Endothelial cell (in vitro differentiated cells): ENCODE measurements at places on chromosomes 7 and 10. TPM values are rescaled to one million over a fixed set of nuclear protein-coding genes. Genes with fewer than 3 reads are reported as not detected.

- DNase-seq, result no peak
Observed at GRCh38 chr10:44242091-44242490, 142.8 kb downstream of the CXCL12 start.

Gene C10orf90
- not detected for total RNA-seq

DNA sequence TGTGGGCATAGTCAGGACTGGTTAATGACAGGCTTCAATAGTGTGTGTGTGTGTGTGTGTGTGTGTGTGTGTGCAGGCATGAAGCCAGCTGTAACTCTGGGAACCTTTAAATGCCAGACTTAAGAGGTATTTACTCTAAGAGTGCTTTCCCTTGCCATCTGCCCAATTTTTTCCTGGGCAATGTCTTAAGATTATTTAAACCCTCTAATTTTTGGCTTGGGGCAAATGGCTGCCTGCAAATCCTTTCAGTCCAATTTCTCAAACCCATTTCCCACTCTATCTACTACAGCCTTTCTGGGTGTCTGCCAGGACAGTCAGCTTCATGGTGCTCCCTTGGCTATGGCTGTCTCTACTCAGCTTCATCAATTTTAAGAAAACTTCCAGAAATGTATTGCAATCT, 62.6 kb upstream of the C1GALT1 start:
- DNase-seq, result no peak

DNA sequence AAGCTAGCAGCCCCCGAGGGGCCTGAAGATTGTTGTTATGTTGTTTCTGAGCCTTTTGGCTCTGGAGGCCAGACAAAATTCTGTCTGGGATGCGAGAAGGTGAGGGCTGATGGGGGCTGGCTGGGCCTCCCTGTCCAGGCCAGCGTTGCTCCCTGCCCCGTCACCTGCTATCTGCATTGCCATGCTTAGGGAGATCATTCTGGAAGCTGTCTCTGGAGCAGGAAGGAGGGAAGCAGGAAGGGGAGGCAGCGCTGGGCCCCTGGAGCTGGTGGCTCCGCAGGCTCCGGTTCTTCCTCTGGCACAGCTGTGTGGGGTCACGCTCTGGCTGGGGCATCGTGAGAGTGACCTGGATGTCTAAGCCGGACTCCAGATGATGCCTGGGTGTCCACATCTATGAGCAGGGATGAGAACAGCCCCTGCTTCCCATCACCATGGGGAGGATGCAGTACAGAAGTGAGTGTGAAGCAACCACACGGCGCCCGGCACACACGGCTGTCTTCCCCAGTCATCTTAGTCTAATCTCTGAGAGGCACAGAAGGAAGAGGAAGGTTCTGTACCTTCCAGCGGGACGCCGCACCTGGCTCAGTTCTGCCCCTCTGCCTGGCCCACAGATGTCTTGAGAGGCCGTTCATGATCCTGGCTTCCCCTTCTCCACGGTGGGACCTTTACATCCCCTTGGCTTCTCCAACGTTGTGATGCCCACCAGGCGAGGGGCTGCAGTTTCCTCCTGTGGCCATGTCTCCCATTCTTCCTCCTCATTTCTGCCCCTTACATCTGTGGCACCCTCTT, 11.9 kb upstream of the NPS start:
- no peak for DNase-seq

Gene ASCC1
- 32.1 TPM for total RNA-seq

DNA sequence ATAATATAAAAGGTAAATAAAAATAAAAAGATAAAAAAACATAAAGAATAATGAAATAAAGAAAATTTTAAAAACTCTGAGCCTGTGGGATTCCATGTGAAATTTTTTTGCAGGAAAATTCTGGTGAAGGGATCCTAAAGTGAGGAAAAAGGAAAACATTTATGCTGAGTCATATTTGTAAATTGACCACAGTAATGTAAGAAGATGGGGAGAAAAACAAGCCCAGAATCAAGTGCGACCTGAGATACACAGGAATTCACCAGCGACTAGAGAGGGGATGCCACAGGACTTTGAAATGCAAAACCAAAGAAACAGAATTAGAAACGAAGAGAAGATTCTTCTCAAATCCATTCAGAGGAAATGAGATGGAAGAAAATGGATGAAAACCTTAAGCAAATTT, 133.8 kb upstream of the PFKP start:
- no peak for DNase-seq

Gene AEBP1
- 22.2 TPM for total RNA-seq

DNA sequence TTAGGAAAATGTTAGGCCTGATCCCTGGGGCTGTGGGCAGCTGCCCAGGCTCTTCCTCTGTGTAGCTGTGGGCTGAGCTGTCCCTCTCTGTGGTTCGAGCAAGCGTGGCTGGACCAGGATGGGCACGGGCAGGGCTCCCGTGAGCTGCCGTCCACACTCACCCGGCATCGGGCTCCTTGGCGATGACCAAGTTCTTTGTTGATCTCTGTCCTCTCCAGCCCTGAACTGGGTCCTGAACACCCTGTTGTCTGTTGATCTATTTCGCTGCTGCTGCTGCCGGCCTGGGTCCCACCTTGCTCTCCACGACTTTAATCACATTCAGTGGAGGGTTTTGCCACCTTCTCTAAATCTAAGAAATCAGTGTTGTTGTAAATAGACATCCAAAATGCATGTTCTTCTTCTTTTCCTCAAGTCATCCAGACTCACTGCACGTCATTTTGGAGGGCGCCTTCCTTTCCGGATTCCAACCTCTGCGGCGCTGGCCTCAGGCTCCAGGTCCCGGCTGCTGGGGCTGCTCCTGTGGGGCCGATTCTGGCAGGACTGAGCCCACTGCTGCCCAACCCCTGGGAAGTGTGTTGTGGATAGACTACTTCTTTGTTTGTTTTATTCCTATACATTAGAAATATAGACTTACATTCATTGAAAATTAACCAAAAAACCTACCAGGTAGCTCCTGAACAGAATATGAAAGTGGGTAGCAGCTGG, 100.6 kb downstream of the DYNC2I1 start:
- no peak for DNase-seq

DNA sequence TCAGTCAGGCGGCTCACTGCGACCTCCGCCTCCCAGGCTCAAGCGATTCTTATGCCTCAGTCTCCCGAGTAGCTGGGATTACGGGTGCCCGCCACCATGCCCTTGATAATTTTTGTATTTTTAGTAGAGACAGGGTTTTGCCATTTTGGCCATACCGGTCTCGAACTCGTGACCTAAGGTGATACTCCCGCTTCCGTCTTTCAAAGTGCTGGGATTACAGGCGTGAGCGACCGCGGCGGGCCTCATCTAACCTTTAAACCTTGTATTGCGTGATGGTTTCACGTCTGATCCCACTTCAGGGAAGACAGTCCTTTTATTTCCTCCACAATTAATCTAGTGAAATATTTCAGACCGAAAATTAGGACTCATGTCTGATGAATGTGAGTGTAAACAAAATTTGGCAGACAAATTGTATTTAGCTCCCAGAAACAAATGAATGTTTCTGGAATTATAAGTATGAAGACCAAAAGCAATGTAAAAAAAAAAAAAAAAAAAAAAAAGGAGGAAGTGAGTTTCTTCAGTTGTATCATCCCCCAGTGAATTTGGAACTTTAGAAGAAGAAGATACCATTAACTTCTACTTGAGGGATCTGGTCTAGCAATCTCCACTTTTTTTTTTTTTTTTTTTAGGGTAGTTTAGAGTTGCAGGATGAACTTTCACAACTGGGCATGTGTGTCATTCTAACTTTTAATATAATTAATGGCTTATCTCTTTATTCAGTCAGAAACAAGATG, 1.6 kb downstream of the NUP42 start:
- DNase-seq, result no peak

Gene GNG11
- 133 TPM for total RNA-seq

DNA sequence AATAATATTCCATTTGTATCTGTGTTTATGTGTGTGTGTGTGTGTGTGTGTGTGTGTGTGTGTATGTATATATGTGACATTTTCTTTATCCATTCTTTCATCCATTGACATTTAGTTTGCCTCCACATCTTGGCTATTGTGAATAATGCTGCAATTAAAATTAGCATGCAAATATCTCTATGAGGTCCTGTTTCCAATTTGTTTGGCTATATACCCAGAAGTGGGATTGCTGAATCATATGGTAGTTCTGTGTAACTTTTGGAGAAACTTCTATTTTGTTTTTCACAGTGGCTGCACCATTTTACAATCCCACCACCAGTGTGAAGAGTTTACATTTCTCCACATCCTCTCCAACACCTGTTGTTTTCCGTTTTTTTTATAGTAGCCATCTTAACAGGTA, 53.1 kb downstream of the CH25H start:
- no peak for DNase-seq
